MCF 10A (cell line): ENCODE measurements at places on chromosomes 6 and 20. TPM values are rescaled to one million over a fixed set of nuclear protein-coding genes. Genes with fewer than 3 reads are reported as not detected.

GRCh38 chr6:9532621-9533557 is 882.0 kb downstream of the TFAP2A start:
- H3K27me3 ChIP-seq = no peaks in the 10 kb centered on the region
- H3K4me3 ChIP-seq = no peak overlapping the region
- peaks cover 10% of the 10 kb centered on the region for H3K4me1 ChIP-seq
- H3K36me3 ChIP-seq = peaks cover 6% of the 10 kb centered on the region

GRCh38 chr20:58438970-58439808 is 50.2 kb downstream of the VAPB start:
- peaks cover 57% of the 10 kb centered on the region for H3K36me3 ChIP-seq
- H3K4me1 ChIP-seq = no peaks in the 10 kb centered on the region
- H3K4me3 ChIP-seq = no peak overlapping the region
- no peak for DNase-seq

DNA sequence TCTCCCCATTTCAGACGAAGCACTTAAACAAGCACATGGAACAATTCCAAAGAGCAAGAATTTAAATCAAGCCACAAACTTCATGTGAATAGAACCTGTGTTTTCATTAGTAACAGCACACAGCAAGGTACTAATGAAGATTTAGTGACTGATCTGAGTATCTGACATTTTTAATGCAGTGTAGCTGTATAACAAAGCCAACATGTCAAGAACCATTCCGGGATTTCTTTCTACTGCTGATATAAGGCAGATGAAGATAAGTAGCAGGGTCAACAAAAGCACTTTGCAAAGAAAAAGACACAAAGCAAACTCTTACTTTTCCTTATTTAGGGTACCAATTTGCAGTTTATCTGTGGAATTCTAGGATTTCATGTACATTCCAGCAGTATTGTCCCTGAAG is 11.3 kb downstream of the SLC17A5 start:
- DNase-seq = no peak
- H3K36me3 ChIP-seq = no peaks in the 10 kb centered on the region
- H3K4me3 ChIP-seq = no peak overlapping the region

DNA sequence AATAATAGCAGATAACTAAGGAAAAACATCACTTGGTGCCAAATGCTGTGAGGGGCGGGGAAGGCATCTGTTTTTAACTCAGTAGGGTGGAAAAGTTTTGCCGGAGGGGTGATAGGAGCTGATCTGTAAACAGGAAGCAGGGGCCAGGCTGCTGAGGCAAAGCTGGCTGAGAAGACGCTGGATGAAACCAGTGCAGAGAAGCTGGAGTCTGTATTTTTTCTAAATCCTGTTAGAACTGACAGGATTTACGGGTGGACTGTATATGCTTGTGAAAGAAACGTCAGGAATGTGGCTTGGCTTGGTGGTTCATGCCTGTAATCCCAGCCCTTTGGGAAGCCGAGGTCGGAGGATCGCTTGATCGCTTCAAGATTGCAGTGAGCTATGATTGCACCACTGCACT is 5.6 kb downstream of the PCMTD2 start:
- H3K27ac ChIP-seq = no peak overlapping the region
- H3K4me1 ChIP-seq = peaks cover 16% of the 10 kb centered on the region
- peaks cover 49% of the 10 kb centered on the region for H3K36me3 ChIP-seq
- DNase-seq = no peak
- H3K27me3 ChIP-seq = no peaks in the 10 kb centered on the region

GRCh38 chr6:111898452-111898851 is 25.2 kb upstream of the FYN start:
- H3K27me3 ChIP-seq = no peaks in the 10 kb centered on the region
- peaks cover 7% of the 10 kb centered on the region for H3K36me3 ChIP-seq

NOTCH4 gene
- not detected in 2 replicates for total RNA-seq

- peaks cover 8% of the 10 kb centered on the region for H3K27me3 ChIP-seq
- no peak overlapping the region for H3K27ac ChIP-seq
- no peaks in the 10 kb centered on the region for H3K4me1 ChIP-seq
- no peak for DNase-seq
- H3K36me3 ChIP-seq = no peaks in the 10 kb centered on the region
- no peak overlapping the region for H3K4me3 ChIP-seq
These were observed 32.8 kb downstream of the PPP1R16B start for GRCh38 chr20:38838326-38838725.

SLC4A11 gene
- total RNA-seq = 4.1 and 5.7 TPM in 2 replicates

- H3K36me3 ChIP-seq = no peaks in the 10 kb centered on the region
- DNase-seq = no peak
- no peaks in the 10 kb centered on the region for H3K4me1 ChIP-seq
- no peak overlapping the region for H3K27ac ChIP-seq
- no peaks in the 10 kb centered on the region for H3K27me3 ChIP-seq
These were observed 128.0 kb upstream of the NT5E start for GRCh38 chr6:85321906-85322305.

UNC5CL gene
- 0.19 and 0.59 TPM in 2 replicates for total RNA-seq

- H3K27ac ChIP-seq = no peak overlapping the region
- no peak overlapping the region for H3K4me3 ChIP-seq
- no peak for DNase-seq
- no peaks in the 10 kb centered on the region for H3K4me1 ChIP-seq
These were observed 398.3 kb downstream of the LAMA2 start for GRCh38 chr6:129281168-129281796.

DNA sequence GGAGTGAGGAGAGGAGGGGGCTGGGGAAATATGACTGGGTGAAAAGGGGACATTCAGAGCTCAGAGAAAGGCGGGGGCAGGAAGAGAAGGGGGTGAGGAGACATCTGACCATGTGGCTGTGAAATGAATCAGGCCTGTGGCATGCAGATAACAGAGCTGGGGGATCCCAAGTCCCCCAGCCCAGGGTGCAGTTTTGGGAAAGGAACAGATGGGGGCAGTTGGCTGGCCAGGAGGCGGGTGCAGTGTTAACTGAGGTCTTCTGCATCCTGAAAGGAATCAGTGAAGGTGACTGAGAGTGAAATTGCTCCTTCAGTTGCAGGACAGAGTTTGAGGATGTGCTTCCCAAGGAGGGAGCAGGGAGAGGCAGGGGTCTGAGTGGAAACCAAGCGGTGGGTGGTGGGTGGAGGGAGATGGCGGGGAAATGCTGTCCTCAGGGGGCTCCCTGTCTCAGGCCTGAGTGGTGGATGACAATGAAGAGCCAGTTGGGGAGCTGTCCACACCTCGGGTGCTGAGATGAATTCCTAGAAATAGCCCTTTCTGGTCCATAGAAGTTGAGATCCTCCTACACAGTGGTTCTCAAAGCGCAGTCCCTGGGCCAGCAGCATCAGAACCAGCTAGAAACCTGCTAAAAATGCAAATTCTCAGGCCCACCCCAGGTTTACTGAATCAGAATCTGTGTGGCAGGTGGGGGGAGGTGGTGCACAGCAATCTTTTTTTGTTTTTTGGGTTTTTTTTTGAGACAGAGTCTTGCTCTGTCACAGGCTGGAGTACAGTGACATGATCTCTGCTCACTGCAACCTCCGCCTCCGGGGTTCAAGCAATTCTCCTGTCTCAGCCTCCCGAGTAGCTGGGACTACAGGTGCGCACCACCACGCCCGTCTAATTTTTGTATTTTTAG is 26.0 kb upstream of the CCDC167 start:
- peak; percentile 38 for DNase-seq
- H3K27me3 ChIP-seq = peaks cover 16% of the 10 kb centered on the region
- H3K4me1 ChIP-seq = peaks cover 18% of the 10 kb centered on the region
- no peak overlapping the region for H3K27ac ChIP-seq

GRCh38 chr6:17998442-17998841 is 11.0 kb upstream of the KIF13A start:
- no peaks in the 10 kb centered on the region for H3K27me3 ChIP-seq
- H3K36me3 ChIP-seq = no peaks in the 10 kb centered on the region
- no peak for DNase-seq
- H3K4me1 ChIP-seq = peaks cover 5% of the 10 kb centered on the region

HLA-DQB1 gene
- total RNA-seq = not detected in 2 replicates

GRCh38 chr6:105484238-105485161 is 81.6 kb upstream of the PREP start:
- peaks cover 6% of the 10 kb centered on the region for H3K36me3 ChIP-seq
- DNase-seq = peak; percentile 71
- no peaks in the 10 kb centered on the region for H3K27me3 ChIP-seq
- peak overlapping the region; percentile 3 for H3K4me3 ChIP-seq
- H3K27ac ChIP-seq = peak overlapping the region; percentile 83

DNA sequence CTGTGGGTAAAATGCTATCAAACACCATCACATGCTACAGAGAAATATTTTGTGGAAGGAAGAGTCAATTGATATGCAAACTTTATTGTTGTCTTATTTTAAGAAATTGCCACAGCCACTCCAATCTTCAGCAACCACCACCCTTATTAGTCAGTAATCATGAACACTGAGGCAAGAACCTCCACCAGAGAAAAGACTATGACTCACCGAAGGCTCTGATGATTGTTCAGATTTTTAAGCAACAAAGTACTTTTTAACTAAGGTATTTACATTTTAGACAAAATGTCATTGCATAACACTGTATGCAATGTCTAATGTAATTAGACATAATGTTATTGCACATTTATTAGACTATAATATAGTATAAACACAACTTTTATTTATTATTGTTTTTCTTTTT is 26.2 kb upstream of the MMP24 start:
- H3K27ac ChIP-seq = peak overlapping the region; percentile 4
- no peaks in the 10 kb centered on the region for H3K36me3 ChIP-seq
- no peaks in the 10 kb centered on the region for H3K27me3 ChIP-seq
- peak; percentile 80 for DNase-seq

- H3K27ac ChIP-seq = peak overlapping the region; percentile 88
- peak; percentile 43 for DNase-seq
- no peaks in the 10 kb centered on the region for H3K27me3 ChIP-seq
- H3K36me3 ChIP-seq = peaks cover 13% of the 10 kb centered on the region
These were observed 5.1 kb downstream of the C6orf132 start for GRCh38 chr6:42137194-42137753.
